ENCODE measurements at places on chromosomes 3 and 15.

DNA sequence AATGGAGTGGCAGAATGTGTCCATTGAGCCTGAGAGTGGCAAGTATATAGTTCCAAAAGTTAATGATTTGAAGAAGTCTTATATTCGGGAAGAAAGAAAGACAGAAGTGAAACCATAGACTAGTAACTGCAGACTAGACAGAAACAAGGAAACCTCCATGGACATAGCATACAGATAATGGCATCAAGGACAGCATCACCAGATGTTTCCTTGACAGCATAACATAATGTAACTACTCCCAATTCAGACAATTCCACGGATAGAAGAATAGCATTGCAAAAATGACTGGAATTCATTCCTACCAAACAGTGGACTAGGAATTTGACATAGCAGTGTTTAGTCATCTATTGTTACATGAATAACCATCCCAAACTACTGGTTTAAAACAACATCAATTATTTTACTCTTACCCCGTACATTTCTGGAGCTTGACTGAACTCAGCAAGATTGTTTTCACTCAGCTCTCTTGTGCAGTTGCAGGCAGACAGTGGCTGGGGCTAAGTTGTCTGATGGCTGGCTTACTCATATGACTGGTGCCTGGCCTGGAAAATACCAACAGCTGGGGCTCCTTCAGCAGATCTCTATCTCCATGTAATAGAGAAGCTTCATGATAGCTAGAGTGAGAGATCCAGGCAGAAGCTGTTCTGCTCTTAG lies 109.7 kb upstream of the GADL1 start:
- peak; percentile 51 for DNase-seq

GRCh38 chr3:134445636-134446035 lies 40.1 kb downstream of the ANAPC13 start:
- DNase-seq: no peak

GRCh38 chr3:186401556-186401955 lies 39.5 kb upstream of the DGKG start:
- no peak for DNase-seq

GRCh38 chr3:89622063-89622700 lies 514.8 kb downstream of the EPHA3 start:
- no peak for DNase-seq

- no peak for DNase-seq
Observed at GRCh38 chr3:18892756-18893155, 255.6 kb upstream of the KCNH8 start.

DNA sequence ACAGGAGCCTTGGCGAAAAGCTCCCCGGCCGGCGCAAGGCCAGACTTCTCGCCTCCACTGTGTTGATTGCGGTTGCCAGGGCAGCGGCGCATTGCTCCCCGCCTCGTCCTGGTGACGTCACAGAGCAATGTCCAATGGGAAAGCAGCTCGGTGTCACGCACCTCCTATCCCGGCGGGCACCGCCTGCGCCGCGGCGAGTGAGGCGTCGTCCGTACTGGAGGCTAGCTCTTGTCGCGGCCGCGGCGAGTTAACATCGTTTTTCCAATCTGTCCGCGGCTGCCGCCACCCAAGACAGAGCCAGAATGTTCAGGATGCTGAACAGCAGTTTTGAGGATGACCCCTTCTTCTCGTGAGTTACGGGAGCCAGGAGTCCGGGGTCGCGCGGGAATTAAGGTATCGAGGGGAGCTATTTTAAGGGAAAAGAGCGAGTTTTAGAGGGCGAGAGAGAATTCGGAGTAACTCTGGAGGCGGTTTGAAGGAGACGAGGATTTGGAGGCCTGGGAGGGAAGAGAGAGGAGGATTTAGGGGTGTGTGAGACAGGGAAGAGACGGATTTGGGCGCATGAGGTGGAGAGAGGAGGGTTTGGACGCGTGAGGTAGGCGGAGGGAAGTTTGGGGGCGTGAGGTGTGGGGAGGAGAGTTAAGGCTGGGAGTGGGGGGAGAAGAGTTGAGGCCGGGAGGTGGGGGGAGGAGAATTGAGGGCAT lies at the start of gene MLF1:
MLF1 (plus strand) TSS at position 196 of the 704 bp plus-strand sequence; CDS start at position 303, 107 bp downstream.
- peak; percentile 78 for DNase-seq

- DNase-seq: no peak
Observed at GRCh38 chr3:116020989-116021388, 397.7 kb downstream of the GAP43 start.

DNA sequence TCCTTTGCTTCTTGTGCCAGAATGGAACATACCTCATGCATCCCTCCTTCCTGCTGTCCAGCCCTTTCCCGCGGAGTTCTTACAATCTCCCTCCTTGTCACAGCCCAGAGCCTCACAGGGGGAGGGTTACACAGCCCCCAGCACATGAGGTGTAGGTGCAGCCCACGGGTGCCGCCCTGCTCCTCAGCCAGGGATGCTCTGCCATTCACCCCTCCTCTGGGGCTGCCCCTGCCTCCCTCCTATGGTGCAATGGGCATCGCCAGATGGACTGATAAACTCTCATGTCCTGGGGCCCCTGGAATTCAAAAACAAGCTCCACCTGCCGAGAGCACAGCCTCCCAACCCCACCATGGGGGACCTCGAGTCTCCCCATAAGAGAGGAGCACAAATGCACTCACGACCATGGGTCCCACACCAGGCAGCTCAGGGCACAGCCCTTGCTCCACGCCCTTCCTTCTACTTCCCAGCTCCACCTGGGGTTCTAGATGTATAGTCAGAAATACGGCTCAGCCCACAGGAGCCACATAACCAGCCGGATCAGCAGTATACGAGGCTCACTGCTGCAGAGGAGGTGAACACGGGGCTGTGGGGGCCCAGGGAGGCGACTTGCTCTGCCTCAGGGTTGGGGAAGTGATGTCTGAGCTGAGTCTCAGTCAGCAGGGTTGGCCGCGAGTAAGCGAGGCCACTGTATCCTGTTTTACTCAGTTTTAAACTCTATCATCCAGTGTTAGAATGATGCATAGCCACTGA lies 269.7 kb upstream of the LYSMD4 start:
- no peak for DNase-seq

DNA sequence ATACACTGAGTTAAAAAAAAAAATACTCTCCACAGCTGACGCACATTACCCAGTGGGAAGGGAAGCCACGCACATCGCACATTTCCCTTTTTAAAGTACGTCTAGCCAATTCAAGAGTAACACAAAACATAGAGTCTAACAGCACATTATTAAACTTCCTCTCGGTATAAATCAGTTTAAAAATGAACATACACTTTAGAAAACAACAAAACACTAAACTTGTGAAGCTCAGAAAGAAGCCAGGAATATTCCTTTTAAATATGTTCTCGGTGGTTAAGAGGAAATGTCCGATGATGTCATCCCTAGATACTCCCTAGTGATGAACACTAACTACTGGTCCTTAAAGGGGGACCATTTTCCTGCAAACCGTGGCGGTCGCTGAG lies 721 bp downstream of the MYEF2 start:
- DNase-seq: peak; percentile 43

DNA sequence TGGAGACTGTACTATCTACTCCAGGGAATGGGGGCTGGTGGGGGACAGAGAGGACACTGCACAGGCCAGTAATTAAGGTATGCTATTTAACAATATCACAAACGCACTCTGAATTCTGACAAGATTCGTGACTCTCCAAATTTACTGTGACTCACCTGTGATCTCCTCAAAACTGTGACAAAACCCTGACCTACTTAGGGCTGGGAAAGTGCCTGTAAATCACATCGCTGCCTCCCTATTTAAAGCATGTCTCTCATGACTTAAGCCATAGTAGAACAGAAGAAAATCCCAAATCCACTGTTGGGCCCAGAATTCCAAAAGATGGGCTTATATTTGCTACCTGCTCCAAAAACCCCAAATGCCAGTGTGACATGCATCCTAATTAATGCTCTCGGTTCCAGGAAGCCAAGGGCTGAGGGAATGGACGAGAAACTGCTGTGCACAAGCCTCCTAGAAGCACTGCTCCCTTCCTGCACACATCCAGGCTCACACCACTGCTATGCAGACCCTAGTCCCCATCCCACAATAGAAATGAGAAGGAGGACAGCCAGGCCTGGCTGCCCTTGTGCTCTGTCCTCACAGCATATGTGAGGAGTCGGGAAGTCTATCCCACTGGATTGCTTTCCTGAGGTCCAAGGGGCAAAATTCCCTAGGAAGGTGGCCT lies 187.7 kb upstream of the CHRNA7 start:
- DNase-seq: no peak

GRCh38 chr3:33167716-33168336 lies 50.8 kb downstream of the SUSD5 start:
- DNase-seq: no peak

GRCh38 chr15:33124279-33124678 lies 70.2 kb downstream of the FMN1 start:
- DNase-seq: no peak

DNA sequence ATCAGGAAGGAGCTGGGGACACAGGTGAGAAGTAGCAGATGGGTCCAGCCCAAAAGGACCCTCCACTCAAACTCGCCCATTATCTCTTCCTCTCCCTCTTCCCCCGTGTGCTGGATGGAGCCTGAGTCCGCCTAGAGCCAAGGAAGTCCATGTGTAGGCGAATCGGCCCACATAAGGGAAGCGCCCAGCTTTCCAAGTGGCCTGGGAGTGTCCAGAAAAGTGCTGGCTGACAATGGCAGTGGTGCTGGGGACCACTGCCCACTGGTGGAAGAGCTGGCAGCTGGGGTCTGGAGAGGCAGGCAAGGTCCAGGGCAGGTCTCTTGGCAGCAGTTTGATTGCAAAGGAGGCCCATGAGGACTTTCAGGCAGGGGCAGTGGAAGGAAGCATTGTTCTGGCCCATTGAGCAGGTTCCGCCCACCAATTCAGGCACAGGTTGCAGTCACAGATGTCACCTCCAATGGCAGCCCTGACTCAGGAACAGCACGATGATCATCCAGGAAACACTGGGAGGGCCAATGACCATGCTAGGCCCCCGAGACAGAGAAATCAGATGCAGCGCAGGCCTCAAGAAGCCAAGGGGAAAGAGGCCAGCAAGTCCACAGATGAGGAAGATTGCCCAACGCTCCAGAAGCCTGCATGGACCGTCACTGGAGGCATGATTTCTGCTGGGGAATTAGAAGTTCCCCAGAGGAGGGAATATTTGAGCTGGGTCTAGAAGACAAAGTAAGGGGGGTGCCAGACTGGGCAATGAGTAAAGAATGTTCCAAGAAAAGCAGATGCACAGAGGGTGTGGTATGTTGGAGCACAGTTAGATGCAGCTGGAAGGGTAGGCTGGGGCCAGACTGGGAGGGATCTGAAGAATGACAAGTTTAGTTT lies 3.0 kb downstream of the MFGE8 start:
- DNase-seq: no peak

DNA sequence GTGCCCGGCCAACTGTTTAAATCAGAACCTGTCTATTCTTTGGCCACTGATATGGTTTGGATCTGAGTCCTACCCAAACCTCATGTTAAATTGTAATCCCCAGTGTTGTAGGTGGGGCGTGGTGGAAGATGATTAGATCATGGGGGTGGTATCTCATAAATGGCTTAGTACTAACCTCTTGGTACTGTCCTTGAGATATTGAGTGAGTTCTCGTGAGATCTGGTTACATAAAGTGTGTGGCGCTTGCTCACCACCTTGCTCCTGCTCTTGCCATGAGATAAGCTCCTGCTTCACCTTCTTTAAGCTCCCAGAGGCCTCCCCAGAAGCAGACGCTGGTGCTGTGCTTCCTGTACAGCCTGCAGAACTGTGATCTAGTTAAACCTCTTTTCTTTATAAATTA lies 42.4 kb downstream of the REC114 start:
- DNase-seq: peak; percentile 68

GRCh38 chr3:101069901-101070798 lies 76.9 kb upstream of the ABI3BP start:
- no peak for DNase-seq

DNA sequence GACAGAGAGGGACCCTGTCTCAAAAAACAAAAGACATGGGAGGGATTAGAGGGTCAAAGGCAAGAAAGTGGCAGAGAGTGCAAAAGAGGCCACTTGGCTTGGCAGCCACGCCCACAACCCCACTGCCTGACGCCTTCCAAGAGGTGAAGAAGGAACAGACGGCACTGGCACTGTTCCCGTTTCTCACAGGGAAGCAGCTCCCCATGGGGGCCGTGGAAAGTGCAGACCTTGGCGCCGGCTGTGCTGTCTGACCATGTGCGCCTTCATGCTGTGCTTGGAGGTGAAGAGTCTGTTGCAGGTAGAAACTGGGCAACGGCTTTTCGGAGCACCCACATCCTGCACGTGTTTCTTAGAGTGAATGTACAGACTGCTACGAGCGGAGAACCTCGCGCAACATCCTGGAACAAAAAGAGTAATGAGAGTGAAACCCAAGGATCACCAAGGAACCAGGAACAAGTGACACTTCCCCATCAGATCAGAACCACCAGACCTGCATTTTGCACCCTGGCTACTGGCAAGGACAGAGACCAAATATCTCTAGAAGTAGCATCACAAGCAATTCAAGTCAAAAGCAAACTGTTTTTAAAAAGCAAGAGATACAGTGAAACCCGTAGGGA lies 9.7 kb downstream of the ZXDC start:
- DNase-seq: no peak

- no peak for DNase-seq
Observed at GRCh38 chr3:16329036-16329825, 64.2 kb downstream of the OXNAD1 start.

- no peak for DNase-seq
Observed at GRCh38 chr3:158679547-158680000, 7.1 kb upstream of the LXN start.

- peak; percentile 18 for DNase-seq
Observed at GRCh38 chr3:36653095-36653494, 111.3 kb downstream of the DCLK3 start.

- peak; percentile 84 for DNase-seq
Observed at GRCh38 chr3:51997935-51998596, 2.4 kb upstream of the RPL29 start.

DNA sequence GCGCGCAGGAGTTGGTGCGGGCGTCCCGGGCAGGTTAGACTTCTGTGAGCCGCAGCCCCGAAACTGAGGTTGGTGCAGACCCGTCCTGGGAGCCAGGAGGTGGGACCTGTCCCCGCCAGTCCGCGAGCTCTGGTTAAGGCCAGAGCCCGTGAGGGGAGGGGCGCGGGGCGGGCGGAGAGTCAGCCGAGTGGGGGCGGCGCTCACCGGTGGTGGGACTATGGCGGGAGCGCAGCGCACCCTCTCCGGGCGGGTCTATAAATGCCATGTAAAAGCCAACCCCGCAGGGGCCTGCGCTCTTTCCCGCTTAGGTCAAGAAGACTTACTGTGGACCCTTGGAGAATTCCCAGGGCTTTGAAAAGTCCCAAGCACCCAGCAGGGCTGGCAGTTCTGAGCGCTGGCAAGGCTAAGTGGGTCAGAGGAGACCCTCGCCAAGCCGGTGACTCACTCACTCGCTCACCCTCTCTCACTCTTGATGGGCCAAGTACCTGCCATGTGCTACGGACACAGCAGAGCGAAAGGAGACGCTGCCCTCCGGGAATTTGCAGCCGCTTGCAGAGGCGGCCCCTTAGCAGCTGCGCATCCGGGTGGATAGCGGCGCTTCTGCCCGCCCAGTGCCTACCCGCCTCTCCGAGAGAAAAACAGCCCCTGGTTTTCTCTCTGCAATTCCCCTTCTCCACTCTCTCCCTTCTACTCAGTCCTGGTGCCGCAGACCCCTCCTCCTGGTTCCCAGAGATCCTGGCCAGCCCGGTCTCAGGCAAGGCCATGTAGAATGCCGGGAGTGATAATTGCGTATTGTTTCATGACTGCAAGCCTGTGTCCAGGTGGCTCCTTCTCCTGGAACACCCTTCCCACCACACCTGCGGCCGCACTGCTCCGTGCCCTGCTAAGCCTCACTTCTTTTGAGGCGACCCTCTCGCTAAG lies at the start of gene ALDH1L1:
ALDH1L1 (minus strand) TSS at position 110 of the 921 bp plus-strand sequence. CDS start 19,607 bp downstream, outside the sequence.
- peak; percentile 17 for DNase-seq

GRCh38 chr3:71319771-71320170 lies 263.8 kb downstream of the FOXP1 start:
- DNase-seq: no peak

GRCh38 chr3:45753095-45753494 lies 43.2 kb downstream of the SLC6A20 start:
- no peak for DNase-seq

Data from NCI-H226 (cell line).